NCI-H460 (cell line): ENCODE measurements at places on chromosomes 7 and 10.
A peak's percentile ranks its signal among the peaks of the same experiment; 100 is the strongest.

- DNase-seq = no peak
Measured at GRCh38 chr7:148058092-148058491, 532.5 kb upstream of the C7orf33 start.

- no peak for DNase-seq
Measured at GRCh38 chr7:47458057-47458456, 123.9 kb downstream of the TNS3 start.

DNA sequence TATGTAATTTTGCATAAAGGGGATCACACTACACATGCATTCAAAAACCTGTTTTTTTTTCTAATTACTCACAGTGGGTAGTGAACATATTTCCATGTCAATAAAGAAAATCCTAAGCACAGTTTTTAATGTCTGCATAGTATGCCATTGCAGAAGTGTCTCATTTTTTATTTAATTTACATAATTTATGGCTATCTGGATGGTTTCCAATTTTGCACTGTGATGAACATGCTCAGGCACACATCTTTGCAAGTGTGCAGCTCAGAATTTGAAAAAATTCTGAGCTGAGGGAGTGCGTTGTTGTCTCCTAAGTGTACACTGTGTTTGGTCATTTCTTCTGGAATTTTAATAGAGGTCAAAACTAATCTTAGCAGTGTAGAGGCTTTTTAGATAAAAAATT, 2.2 kb downstream of the NPFFR1 start:
- DNase-seq = no peak

- DNase-seq = no peak
Measured at GRCh38 chr10:91643700-91644099, 10.8 kb upstream of the PPP1R3C start.

DNA sequence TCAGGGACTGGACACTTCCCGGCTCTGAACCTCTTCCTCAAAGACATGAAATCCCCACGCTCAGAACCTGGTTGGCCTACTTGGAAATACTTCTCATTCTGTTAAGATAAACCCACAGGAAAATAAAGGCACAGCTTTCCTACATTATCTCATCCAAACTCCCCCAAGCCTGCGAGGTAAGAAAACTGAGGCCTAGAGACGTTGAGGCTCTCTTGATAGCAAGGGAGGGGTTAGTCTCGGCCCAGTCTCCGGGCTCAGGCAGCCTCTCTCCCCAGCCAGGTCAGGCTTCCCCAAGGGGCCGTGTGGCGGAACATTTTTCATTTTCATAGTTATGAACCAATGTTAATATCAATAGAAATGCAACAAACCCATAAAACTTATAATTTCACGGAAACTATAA, 4.6 kb upstream of the EIF3B start:
- DNase-seq = no peak

GRCh38 chr10:9010093-9010492, 955.6 kb downstream of the GATA3 start:
- no peak for DNase-seq

- no peak for DNase-seq
Measured at GRCh38 chr10:102540023-102540422, 36.3 kb downstream of the SUFU start.

DNA sequence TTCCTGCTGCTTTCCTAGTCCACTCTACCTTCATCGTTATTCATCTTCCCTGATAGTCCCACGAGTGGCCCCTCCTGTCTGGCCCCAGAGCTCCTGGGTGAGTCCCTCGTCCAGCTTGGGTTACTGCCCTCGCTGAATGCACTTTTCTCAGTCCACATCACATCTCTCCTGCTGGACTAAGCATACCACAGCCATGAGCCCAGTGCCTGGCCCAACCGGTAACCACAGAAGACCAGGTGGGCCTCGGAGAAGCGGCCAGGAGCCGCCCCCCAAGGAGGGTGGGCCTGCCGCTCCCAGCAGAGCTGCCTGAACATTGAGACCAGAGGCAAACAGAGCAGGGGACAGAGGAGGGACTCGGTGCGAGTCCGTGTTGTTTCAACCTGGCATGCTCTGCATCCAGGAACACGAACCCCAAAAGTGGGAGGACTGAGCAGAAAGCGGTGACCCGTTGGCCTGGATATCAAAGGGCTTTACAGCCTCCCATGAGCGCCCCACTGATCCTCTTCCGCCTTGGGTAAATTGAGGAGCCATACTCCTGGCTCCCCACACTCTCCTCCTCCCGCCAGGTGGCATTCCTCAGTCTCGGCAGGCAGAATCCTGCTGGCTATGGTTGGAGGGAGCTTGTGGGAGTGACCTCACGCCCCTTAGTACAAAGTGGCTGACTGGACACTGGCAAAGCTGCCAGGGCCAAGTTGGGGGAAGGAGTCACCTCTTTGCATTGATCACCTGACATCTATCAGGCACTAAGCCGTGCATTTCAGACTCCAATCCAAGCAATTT, 13.3 kb downstream of the TMEM72 start:
- no peak for DNase-seq

DNA sequence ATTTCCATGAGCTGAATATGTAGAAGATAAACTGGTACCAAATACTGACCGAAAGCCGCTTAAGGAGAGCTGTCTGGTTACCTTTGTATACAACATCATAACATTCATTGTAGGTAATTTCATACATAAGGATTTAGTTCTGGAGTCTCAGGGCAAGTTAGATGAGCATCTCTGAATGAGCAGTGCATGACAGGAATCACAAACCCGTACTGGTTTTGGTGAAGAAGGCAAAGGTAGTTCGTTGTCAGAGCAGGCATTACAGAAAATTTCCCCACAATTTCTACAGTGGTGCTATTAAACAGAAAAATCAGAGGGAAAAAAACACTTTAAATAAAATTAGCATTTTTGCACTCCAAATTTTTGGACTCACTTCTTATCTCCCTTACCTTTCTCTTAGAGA, 12.9 kb upstream of the PBLD start:
- no peak for DNase-seq

DNA sequence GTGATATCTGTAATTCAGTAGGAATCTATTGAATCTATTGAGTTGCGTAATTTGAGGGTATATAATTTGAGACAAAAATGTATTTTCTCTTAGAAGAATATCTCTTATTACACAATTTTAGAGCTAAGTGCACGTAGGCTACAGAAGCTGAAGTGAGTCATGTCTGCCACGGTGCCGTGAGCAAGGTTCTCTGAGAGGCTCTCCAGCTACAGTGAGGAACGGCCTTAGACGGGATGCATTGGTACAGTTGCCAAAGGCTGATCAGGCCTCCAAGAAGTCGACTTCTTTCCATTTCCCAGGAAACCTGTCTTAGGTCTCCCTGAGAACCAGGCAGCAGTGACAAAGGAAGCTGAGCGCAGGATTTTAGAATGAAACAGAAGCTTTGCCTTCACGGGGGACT, 28.6 kb downstream of the TCERG1L start:
- no peak for DNase-seq

- DNase-seq = no peak
Measured at GRCh38 chr10:119849944-119850343, 22.7 kb downstream of the MCMBP start.

DNA sequence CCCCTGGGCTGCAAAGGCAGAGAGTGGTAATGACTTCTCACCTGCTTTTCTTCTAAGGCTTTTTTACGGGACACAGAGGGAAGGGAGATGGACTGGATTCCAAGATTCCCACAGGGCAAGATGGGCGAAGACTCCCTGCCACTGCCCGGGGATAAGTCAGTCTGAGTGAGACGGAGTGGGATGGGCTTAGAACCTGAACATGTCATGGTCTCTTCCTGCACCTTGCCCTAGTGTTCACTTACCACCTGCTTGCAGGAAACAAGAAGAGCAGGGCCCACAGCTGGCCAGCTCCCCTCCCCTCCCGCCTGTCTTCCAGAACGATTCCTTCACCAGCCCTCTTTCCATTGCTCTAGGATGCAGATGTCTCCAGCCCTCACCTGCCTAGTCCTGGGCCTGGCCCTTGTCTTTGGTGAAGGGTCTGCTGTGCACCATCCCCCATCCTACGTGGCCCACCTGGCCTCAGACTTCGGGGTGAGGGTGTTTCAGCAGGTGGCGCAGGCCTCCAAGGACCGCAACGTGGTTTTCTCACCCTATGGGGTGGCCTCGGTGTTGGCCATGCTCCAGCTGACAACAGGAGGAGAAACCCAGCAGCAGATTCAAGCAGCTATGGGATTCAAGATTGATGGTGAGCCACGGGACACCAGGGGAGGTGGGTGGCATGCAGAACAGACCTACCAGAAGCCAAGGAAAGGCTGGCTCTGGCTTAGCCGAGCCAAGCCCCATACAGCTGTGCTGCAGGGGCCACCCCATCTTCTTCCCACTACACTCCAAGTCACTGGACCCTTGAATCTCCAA, 1.3 kb downstream of the SERPINE1 start:
- DNase-seq = no peak

GRCh38 chr7:101017064-101017777, 2.7 kb upstream of the MUC17 start:
- DNase-seq = peak; percentile 61

GRCh38 chr7:802500-803242, 29.6 kb upstream of the SUN1 start:
- no peak for DNase-seq

DNA sequence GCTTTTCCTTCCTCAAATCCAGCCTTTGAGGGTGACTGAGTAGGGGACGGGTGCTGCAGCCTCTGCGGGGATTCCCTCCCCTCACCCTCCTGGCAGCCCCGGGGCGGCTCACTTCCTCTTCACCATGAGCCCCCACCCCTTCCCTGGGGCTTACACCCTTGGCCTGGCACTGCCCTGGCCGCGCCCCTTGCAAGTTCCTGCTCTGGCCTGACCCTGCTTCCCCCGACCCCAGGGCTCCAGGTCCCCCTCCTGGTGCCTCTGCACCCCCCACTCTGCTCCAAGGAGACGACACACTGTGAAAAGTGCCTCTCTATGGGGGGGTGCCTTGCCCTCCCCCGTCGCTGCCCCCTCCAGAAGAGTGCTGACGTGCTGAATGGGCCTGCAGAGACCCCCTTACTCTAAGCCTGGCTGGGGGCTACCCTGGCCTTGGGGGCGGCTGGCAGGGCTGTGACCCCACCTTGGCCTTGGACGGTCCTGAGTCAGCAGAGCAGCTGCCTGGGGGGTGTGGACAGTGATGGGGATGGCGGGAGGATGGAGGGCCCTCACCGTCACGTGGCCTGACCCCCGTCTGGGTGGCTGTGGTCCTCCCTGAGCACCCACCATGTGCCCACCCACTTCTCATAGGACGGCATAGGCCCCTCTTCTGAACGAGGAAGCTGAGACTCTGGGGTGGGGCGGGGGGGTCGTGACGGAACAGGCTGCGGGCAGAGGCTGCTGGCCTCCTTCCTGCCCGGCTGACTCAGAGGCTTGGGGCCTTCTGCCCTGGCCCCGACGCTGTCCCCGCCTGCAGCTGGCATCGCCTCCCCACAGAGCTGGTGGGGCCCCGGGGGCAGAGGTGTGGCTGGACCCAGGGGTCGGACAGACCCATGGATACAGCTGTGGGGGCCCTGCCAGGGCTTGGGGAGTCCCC, 9.8 kb downstream of the LFNG start:
- DNase-seq = no peak

DNA sequence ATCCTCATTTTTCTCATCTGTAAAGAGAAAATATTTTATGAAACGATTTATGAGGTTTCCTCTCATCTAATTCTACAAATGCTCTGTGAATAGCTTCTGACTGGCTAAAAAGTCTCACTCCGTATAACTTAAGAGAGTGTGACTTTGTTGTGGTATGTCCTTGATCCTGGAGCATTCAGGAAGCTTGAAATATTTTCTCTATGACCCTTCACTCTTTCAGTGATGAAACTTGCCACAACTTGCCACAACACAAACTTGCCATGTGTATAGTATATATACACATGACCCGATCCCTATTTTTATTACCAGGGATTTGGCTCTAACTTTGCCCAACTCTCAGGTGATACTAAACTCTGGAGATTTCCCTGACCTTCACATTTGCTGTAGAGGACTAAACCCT, 74.1 kb downstream of the TES start:
- no peak for DNase-seq

DNA sequence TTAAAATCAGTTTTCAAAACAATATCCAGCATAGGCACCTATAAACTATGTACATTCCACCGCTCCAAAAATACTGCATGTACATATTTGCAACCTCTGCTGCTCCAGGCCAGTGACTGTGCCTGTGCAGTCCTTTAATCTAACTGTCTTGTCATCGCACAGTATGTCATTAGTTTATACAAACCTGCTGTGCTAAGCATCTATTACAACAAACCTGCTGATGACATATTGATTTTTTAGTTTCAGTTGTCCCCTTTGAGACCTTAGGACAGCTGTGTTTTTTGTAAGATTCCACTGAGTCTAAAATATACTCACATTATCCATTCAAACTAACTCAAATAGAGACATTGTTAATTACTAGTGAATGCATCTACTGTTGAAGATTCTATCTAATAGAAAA, 33.1 kb downstream of the SEMA3C start:
- DNase-seq = no peak

GRCh38 chr10:58177362-58177947, 90.2 kb downstream of the IPMK start:
- DNase-seq = peak; percentile 36

GRCh38 chr7:741850-742249, 14.8 kb upstream of the PRKAR1B start:
- no peak for DNase-seq

GRCh38 chr10:92923416-92923815, 75.1 kb downstream of the EXOC6 start:
- no peak for DNase-seq
